ENCODE measurements at places on chromosomes 16 and 17.

GRCh38 chr16:30535106-30535776 is 583 bp upstream of the ZNF747 start:
- DNase-seq = no peak

- no peak for DNase-seq
Measured at GRCh38 chr17:74049967-74050458, 153.5 kb upstream of the RPL38 start.

DNA sequence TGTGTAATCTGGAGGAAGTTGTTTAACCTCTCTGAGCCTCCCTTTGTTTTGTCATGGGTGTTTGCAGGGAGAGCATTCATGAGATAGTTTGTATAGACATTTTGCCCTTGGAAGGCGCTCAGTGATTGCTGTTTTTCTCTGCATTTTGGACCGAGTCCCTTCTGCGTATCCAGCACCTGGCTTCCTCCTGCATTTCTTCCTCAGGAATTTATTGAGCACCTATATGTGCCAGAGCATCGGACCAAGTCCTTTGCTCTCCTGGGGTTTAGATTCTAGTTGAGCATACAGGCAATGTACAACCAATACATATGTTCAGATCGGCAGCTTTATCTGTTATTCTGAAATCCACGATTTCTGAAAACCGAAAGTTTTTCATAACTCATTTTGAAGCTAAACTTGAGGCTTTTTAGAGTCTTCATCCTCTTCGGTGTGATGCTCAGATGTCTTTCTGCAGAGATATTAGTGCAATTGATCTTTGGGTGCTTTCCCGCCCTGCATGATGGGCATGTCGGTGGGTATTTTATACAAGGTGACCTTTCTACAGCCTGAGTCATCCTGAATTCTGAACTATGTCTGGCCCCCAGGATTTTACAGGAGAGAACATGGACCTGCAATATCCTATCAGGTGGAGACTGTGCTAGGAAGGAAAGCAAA is 4.1 kb downstream of the IL4R start:
- DNase-seq = peak; percentile 72

GRCh38 chr17:42389135-42389417 is 834 bp upstream of the STAT3 start:
- peak; percentile 92 for DNase-seq

DNA sequence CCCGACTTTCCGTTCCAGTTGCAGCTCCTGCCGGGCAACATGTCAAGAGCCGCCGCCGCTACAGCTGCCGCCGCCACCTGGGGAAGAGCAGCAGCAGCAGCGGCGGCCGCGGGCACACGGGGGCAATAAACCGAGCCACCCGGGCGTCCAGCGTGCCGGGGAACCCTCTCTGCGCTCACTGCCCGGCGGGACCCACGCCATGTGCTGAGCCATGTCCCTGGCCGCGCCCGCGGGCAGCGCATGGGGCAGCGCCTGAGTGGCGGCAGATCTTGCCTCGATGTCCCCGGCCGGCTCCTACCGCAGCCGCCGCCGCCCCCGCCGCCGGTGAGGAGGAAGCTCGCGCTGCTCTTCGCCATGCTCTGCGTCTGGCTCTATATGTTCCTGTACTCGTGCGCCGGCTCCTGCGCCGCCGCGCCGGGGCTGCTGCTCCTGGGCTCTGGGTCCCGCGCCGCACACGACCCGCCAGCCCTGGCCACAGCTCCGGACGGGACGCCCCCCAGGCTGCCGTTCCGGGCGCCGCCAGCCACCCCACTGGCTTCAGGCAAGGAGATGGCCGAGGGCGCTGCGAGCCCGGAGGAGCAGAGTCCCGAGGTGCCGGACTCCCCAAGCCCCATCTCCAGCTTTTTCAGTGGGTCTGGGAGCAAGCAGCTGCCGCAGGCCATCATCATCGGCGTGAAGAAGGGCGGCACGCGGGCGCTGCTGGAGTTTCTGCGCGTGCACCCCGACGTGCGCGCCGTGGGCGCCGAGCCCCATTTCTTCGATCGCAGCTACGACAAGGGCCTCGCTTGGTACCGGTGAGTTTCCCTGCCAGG is 604 bp downstream of the HS3ST3B1 start:
- peak; percentile 53 for DNase-seq
